Hippocampal formation (tissue), 2 donors: ENCODE measurements at places on chromosomes 6 and 20.

DNA sequence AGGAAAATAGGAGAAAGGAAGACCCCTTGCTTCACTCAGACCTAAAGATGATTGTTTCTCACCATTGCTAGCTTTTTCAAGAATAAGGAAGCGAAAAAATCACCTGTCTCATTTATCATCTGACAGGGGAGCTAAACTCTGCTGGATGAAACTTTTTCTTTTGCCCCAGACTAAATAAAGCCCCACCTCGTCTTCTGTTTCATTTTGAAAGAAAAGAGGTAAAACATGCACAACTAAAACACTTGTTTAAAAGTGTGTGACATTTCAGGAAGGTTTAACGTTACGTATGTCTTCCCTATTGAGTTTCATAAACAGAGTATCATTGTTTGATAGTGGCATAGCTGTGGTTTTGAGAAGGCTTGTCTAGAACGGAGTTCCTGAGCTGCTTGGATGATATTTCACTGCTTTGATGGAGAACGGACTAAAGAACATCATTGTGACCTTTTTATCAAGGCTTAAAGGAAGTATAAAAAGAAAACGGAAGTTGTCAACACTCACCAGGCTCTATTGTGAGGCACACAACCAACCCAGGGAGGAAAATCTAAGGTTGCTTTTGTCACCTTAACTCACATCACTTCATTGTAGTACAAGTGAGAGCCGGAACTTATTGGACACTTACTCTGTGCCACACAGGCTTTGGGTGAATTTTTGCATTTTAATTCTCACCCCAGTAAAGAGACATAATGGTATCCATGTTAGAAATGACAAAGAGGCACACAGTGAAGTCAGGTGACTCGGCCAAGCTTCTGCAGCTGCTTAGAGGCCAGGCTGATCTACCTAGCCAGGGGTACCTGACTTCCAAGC is 29.5 kb downstream of the TSHZ2 start:
- no peak for DNase-seq

GRCh38 chr20:58137651-58138265 is 90.7 kb downstream of the ANKRD60 start:
- DNase-seq, result no peak

- no peak for DNase-seq
These were observed 18.9 kb downstream of the OR2W1 start for GRCh38 chr6:29025927-29026585.

DNA sequence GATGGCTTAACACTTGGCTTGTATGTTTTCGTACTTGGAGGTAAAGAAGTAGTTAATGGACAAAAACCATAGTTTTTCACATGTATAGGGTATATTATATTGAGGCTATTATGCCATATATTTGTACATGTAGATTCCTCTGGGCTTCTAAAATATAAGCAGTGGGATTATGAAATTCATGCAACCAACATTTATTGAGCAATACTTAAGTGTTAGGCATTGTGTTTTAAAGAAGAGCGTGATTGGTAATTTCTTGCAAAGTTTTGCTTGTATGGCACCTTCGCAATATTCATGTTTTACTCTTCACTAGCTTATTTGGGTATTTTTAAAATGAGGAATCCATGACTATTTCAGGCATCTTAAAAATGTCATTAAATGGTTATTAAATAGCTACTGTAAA is 2.5 kb downstream of the TULP4 start:
- DNase-seq, result no peak

DNA sequence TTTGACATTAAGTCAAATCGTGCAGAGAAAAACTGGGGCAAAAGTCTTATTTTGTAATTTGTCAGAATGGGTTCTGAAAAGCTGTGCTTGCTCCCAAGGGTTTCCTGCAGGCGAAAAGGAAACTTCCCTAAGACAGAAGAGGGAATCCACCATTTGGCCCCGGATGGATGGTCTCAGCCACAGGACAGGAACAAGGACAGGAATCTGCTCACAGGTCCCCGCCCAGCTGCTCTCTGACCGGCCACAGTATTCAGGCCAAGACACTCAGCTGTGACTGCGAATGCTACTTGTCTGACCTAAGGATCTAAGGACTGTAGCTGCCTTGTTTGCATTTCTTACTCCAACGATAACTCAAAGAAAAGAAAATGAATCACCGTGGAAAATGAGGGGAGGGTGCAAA is 197.0 kb downstream of the BMP7 start:
- DNase-seq, result no peak

- no peak for DNase-seq
These were observed 214.7 kb upstream of the PTCHD4 start for GRCh38 chr6:48325701-48326100.

DNA sequence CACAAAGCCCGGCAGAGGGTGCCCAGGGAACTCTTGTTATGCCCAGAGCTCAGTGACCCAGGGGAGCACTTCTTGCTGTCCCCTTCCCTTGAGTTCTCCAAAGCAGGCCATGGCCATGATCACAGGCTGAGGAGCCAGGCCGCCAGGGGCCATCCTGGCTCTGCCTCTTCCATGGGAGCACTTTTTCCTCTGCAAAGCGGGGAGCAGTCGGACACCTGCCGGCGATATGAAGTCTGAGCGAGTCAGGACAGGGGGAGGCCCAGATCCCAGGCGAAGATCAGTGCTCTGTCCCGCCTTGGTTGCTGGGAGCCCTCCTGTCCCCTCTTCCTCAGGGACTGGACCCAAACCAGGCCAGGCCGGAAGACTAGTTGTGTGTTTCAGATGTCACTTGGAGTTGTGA is 67.9 kb downstream of the TCP11 start:
- no peak for DNase-seq

GRCh38 chr20:62477669-62478455 is 2.1 kb upstream of the GATA5 start:
- DNase-seq, result no peak

- no peak for DNase-seq
These were observed 2.4 kb upstream of the MDGA1 start for GRCh38 chr6:37699887-37700619.

GRCh38 chr6:20881365-20881764 is 347.1 kb downstream of the CDKAL1 start:
- no peak for DNase-seq
